ENCODE measurements at places on chromosomes 11 and 22. TPM values are rescaled to one million over a fixed set of nuclear protein-coding genes. Genes with fewer than 3 reads are reported as not detected.

The CNGA4 gene
- not detected for total RNA-seq

- peak; percentile 75 for DNase-seq
These were observed 824 bp upstream of the LGALS12 start for GRCh38 chr11:63504933-63505586.

DNA sequence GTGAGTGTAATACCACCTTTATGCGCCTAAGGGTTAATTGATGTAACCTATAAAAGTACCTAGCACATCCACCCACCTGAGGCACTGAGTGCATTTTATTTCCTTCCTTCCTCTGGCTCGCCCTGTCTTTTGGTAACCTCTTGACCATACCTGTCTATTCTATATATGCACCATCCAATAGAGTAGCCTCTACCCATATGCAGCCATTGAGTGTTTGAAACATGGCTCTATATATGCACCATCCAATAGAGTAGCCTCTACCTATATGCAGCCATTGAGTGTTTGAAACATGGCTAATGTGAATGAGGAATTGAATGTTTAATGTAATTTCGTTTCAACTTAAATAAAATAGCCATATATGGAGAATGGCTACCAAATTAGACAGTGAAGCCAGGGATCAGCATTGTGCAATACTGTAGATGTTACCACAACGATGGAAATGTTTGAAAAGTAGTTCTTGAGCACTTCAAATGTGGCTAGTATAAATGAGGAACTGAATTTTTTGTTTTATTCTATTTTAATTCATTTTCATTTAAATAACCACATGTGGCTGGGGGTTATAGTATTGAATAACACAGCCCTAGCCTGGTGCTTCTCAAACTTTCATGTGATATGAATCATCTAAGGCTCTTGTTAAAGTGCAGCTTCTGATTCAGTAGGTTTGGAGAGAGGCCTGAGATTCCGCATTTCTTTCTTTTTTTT, 33.8 kb downstream of the SLC35F2 start:
- no peak for DNase-seq

The PANX2 gene
- 0.40 TPM for total RNA-seq
